Fibroblast of lung (primary cell): ENCODE measurements at places on chromosomes 16 and 17.

DNA sequence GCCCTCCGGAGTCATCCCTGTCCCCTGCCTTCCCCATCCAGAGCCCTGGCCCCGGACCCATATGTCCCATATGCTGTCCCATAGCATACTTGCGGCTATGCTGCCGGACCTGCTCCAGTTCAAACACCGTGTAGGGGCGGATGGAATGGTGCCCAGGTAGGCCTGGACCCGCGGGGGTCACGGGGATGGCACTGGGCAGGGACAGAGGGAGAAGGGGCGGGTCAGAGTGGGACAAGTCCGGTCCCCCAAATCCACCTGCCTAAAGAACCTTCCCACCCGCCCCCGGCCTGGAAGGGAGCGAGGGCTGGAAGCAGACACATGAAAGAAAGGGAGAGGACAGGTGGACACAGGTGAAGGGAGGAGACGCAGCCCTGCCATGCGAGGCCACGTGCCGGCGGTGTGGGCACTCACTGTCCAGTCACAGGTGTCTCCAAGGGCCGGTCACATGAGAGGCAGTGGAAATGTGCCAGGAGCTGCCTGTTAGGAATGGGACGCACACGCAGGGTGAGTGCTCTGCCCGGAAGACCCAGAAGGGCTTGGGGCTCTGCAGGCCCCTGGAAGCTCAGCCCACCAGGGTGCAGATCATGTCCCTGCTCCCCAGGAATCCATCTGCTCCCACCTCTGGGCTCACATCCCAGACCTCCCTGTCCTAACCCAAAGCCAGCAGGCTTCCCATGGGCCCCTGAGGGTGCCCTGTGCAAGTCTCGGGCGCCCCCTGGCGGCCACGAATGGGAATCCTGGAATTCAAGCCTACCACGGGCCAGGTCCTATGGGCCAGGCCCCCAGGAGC is 14.0 kb downstream of the UBALD2 start:
- DNase-seq: peak; percentile 72

DNA sequence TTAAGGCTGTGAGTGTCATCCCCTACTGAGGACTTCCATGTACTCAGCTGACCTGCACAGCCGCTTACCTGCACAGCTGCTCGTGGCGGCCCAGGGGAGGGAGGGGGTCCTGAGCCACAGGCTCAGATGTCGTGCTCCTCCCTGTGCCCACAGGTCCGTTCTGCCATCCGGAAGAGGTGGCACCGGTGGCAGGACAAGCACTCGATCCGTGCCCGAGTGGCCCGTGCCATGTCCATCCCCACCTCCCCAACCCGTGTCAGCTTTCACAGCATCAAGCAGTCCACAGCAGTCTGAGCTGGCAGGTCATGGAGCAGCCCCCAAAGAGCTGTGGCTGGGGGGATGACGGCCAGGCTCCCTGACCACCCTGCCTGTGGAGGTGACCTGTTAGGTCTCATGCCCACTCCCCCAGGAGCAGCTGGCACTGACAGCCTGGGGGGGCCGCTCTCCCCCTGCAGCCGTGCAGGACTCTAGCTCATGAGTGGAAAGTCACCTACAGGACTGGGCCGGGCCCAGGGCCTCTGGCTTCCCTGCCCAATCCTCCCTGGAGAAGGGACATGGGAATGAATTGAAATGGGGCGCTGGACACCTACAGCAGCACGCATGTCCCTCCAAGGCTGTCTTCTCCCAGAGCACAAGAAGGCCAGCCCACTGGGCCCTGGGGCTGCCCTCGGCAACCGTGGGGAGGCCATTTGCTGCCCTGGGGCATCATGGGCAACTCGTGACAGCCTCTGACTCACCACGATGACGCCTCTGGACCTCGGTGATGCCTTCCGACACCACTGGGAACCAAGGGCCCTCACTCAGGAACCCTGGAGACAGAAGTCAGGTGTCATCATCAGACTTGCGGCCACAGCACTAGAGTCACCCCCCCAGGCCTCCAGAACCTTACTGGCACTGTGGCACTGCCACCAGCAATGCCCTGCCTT is 9.9 kb upstream of the SPPL2C start:
- DNase-seq: no peak

GRCh38 chr17:57108671-57109392 is 23.8 kb downstream of the AKAP1 start:
- no peak for DNase-seq

DNA sequence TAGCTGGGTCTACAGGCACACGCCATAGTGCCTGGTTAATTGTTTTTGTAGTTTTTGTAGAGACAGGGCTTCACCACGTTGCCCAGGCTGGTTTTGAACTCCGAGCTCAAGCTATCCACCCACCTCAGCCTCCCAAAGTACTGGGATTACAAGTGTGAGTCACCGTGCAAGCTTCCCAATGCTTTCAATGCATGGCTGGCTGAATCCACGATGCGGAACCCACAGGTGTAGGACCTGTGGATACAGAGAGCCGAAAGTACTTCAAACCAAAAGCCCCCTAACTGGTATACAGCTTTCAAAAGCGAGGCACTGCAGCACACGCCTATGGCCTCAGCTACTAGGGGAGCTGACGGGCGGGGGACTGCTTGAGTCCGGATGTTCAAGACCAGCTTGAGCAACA is 44.8 kb downstream of the METTL16 start:
- no peak for DNase-seq

- DNase-seq: no peak
These were observed 6.5 kb downstream of the PSME3IP1 start for GRCh38 chr16:57179215-57179828.

GRCh38 chr17:27256225-27257030 is 37.5 kb upstream of the WSB1 start:
- peak; percentile 96 for DNase-seq
